ENCODE measurements at places on chromosomes 3 and 15.
A peak's percentile ranks its signal among the peaks of the same experiment; 100 is the strongest.

GRCh38 chr3:115217678-115218451, 70.8 kb upstream of the ZBTB20 start:
- DNase-seq: peak; percentile 3

DNA sequence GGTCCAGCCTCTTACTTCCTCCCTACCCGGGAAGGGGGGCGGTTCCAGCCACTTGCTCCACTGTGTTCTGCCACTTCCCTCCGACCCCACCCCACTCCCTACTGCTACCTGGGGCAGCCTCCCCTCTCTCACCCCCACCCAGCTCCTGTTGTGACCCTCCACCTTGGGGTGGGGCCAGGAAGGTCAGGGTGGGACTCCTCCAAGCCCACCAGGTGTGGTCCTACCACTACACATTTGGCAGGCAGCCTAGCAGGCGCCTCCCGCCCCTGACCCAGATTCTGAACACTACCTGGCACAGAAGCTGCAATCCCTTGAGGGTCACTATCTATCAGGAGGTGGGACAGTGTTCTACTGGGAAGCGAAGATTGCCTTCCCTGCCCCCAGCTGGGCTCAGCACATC, 13.7 kb upstream of the RAF1 start:
- DNase-seq: no peak

DNA sequence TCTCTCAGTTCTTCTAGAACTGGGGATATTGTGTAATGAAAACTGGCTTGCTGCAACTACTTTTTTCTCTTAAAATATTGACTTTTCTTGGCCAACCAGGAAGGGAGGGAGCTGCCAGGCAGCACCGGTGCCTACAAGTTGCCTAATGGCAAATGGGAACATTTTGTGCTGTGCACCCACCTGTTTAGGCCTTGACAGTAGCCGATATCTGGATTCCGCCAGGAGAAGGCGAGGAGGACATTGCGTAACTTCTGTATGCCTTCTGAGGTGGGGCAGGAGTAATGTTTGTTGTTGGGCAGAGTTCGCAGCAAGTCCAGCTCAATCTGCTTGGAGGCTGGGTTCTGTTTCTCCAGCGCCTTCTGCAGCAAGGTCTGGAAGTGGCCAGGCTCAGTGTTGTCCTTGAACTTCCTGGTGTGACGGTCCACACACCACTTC, 64.9 kb downstream of the TBC1D2B start:
- no peak for DNase-seq

DNA sequence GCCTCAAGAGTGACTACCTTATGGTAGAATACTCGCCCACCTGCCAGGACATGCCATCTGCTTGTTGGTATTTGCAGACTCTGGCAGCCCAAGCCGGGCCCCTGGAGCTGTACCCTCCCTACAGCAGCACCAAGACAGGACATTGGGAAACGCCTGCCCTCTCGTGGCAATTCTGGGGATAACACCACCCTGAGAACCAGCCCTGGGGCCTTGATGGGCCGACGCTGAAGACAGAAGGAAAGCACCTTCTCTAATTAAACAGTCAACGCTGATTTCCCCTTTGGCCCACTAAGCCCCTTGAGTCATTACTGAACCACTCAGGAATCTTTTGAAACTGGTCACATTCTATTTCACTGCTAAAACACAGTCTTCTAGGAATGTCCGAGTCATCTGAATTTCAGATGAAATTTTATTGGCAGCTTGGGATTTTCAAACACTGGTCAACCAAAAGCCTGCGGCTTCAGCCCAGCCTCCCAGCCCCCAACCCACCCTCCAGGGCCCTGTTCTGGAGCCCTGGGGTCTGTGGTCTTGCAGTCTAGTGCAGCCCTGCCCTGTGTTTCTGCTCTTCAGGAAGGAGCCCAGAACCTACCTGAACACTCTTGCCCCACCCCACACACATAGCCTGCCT, 91.3 kb downstream of the TMEM266 start:
- peak; percentile 88 for DNase-seq

DNA sequence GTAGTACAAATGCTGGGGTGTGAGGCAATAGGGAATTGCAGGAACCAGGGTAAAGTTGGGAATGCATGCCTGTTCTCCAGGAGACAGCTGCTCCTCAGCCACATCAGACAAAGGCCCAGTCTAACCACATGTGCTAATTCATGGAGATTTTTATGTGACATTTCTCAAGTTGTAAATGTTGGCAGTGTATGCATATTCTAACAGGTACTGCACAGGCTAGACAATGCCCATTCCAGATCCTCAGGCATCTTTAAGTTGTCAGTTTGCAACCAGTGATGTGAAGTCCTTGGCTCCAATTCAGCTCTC, 84.9 kb downstream of the EEFSEC start:
- no peak for DNase-seq

DNA sequence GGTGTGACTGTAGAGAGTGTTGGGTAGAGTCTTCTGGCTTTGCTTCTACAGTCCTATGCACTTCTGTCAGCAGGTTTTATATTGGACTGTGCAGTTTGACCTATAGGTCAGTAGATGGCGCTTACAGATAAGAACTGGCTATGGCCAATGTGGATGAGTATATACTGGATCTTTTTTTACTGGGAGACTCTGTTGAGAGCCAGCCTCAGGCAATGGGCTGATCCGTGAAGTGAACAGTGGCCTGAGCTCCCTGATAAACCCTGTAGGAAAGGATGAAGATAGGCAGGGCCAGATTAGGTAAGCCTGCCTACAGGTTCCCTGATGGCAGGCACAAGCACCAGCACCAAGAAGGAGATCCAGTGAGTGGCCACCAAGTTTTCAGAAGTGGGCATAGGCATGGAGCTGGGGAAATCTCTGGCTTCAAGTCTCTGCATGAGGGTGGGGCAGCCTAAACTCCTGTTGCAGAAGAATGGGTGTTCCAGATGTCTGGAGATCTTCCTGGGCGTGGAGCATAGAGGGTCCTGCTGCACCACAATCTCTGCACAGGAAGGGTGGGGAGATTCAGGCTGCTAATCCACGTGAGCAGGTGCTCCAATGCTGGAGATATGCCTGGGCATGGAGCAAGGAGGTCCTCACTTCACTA, 326.0 kb upstream of the SGO1 start:
- DNase-seq: peak; percentile 20

GRCh38 chr3:159635047-159635641, 353.5 kb upstream of the IL12A start:
- no peak for DNase-seq

GRCh38 chr15:30924353-30924752, 20.6 kb downstream of the FAN1 start:
- DNase-seq: no peak

- peak; percentile 81 for DNase-seq
Observed at GRCh38 chr15:70508561-70509281, 254.6 kb downstream of the UACA start.

DNA sequence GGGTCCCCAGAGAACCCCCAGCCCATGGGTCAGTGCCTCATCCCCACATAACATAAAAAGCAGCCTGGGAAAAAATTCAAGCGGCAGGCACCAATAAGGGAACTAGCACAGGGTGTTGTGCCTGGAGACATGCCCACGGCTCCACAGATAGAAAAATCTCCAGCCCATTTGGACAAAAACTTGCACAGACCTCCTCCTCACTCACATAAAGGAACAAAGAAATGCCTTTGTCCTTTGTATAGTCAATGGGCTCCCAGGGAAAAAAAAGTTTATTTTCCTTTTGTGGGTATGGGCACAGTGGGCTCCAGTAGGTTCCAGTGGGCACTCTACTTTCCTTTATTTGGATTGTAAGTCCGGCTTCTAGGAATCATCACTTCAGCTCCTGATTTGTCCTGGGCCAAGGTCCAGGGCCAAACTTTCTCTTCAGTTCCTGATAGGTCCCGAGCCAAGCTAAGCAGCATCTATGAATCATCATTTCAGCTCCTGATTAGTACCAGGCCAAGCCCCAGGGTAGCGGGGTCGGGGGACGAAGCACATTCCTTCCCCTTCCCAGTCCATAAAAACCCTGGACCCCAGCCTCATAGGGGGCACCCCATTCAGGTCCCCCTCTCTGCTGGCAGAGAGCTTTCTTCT, 1.6 kb upstream of the DNAH12 start:
- no peak for DNase-seq

- no peak for DNase-seq
Observed at GRCh38 chr3:26205475-26205874, 415.6 kb downstream of the OXSM start.

- no peak for DNase-seq
Observed at GRCh38 chr15:33211176-33211808, 16.8 kb upstream of the FMN1 start.

DNA sequence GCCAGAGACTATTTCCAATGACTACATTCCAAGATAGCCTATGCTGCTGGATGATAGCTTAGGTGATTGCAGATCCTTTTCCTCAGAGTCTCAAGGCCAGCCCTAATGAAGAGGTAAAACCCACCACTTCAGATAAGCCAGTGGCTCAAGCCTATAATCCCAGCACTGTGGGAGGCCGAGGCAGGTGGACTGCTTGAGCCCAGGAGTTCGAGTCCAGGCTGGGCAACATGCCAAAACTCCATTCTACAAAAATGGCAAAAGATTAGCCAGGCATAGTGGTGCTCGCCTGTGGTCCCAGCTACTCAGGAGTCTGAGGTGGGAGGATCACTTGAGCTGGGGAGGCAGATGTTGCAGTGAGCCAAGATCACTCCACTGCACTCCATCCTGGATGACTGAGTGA, 495.3 kb downstream of the ZIC1 start:
- no peak for DNase-seq

- no peak for DNase-seq
Observed at GRCh38 chr15:25694823-25695312, 168.3 kb downstream of the ATP10A start.

- DNase-seq: no peak
Observed at GRCh38 chr3:77931255-77932009, 891.5 kb downstream of the ROBO2 start.

DNA sequence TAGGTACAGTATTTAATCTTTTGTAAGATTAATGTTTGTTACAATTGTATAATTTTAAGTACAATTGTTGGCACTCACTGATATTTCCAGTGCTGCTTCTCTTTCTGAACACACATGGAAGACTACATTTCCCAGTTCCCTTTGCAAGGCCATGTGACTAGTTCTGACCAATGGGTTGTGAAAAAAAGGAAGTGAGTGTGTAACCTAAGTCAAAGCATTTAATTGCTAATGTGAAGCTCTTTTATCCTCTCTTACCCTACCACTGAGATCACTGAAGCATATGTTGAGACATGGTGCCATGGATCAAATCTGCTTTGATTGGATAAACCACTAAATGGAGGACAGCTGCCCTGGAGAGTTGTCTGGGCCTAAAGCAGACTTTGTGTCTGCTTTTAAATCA, 83.9 kb upstream of the PLXND1 start:
- peak; percentile 18 for DNase-seq

- DNase-seq: no peak
Observed at GRCh38 chr3:187210545-187211327, 13.4 kb downstream of the RTP1 start.

GRCh38 chr15:89004726-89005030, 83.6 kb upstream of the ABHD2 start:
- DNase-seq: no peak

GRCh38 chr3:127779747-127780146, 42.6 kb downstream of the MGLL start:
- no peak for DNase-seq

DNA sequence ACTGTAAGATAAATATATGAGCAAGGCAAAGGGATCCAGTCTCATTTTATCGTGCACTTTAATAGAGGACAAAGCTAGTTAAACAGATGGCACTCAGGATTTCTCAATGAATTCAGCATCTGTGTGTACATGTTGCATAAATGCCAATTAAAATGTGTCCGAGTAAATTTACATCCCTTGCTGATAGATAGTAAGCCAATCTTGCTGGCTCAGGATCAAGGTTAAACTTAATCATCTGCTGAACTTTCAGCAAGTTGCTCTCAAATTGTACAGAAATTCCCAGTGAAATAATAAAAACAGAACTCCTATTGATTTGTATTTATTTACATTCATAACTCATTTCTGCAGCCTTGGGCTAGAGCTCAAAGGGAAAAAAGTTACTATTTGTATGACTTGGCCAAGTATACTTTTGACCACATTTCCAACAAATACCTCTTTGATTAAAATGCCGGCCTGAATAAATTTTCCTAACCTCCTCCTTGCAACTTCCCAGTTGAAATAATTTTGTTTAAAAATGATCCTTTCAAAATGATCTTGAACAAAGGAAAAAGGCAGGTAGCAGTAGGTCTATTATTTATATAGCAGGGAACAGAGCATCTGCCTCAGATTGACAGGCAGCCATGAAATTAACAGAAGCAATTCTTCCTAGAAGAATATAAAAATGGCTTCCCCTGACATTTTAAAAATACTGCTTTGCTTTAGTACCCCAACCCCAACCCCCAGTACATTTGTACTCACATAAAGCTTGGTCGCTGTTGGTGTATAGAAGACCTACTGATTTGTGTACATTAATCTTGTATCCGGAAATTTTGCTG, 1001.9 kb downstream of the ROBO1 start:
- no peak for DNase-seq

GRCh38 chr3:190038050-190038933, 82.4 kb downstream of the P3H2 start:
- DNase-seq: peak; percentile 81

- peak; percentile 57 for DNase-seq
Observed at GRCh38 chr3:46280105-46280797, 38.0 kb downstream of the CCR3 start.

DNA sequence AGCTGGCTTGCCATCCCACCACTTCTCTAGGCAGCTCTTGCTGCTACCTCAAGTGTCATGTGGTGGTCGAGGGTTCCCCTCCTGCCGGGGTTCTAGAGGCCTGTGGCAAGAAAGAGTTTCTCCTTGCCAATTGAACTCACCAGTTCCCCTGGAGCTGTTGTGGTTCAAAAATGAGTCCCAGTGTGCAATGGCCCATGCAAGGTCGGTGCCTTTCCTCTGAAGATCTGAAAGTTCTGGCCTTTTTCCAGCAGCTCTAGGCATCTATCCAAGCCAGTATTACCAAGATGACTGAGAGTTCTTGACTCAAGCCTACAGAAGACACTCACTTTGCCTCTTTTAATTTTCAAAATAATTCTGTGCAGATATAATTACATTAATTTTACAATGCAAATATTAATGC, 163.6 kb downstream of the KCNMB2 start:
- DNase-seq: no peak

GRCh38 chr3:133991637-133992036, 38.1 kb downstream of the SLCO2A1 start:
- no peak for DNase-seq

DNA sequence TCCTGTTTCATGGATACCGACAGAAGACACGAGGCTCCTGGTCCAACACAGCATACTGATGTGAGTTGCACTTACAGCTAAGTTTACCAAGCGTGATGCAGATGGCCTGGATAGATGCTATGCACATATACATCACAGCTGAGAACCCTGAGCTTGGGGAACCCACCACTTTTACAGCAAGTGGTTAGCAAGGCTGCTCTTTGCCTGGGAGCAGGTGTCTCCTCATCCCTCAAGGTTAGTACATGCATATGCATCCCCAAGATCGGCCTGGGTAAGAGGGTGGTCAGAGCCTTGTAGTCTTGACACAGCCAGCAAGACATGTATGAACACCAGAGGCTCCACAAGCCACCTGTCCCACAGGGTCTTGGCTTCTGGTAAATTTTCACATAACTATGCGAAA, 28.3 kb downstream of the LRRC2 start:
- no peak for DNase-seq

GRCh38 chr15:48105936-48106335, 14.9 kb upstream of the SLC24A5 start:
- no peak for DNase-seq

GRCh38 chr3:184460276-184460675, 80.4 kb downstream of the CHRD start:
- DNase-seq: no peak

- peak; percentile 20 for DNase-seq
Observed at GRCh38 chr15:99123713-99124451, 19.0 kb downstream of the SYNM start.

GRCh38 chr15:57797568-57798267, 91.2 kb downstream of the POLR2M start:
- DNase-seq: no peak

GRCh38 chr15:25786040-25786439, 77.1 kb downstream of the ATP10A start:
- DNase-seq: no peak
